Activated naive CD8-positive, alpha-beta T cell treated with anti-CD3 and anti-CD28 coated beads, Interleukin-2, amount 10 ng/mL, durations not matched to agents 7 days and 5 days (primary cell): ENCODE measurements at places on chromosomes 5 and 9. TPM values are rescaled to one million over a fixed set of nuclear protein-coding genes. Genes with fewer than 3 reads are reported as not detected.
A peak's percentile ranks its signal among the peaks of the same experiment; 100 is the strongest.

- H3K27ac ChIP-seq, result no peak overlapping the region
- no peak for DNase-seq
- H3K4me3 ChIP-seq, result no peak overlapping the region
These were observed 487.4 kb downstream of the IRX1 start for GRCh38 chr5:4082966-4083564.

GRCh38 chr9:14191512-14191911 lies 122.4 kb downstream of the NFIB start:
- H3K27ac ChIP-seq, result no peak overlapping the region
- no peaks in the 10 kb centered on the region for H3K36me3 ChIP-seq
- H3K4me1 ChIP-seq, result no peaks in the 10 kb centered on the region
- DNase-seq, result no peak
- no peaks in the 10 kb centered on the region for H3K27me3 ChIP-seq

- H3K27ac ChIP-seq, result no peak overlapping the region
- H3K4me3 ChIP-seq, result no peak overlapping the region
These were observed 574.1 kb downstream of the NR2F1-AS1 start for GRCh38 chr5:93006915-93007314.

DNA sequence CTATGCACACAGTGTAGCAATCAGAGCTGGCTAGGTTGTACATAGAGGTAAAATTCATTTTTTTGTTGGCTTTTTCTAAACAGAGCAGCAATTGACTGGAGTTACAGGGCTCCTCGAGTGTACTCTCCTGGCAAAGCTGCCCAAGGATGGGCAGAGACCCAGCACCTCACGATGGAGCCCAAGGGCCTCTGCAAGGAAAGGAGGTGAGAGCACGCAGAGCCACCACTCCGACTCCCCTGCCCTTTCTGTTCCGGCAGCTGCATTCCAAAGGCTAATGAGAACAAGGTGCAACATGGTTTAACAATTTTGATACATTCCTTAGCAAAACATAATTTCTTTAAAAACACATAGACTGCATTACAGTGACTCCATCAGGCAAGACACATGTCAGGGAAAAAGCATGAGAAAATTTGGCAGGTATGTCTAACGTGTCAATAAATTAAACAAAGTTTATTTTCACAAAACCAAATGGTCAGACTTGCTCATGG lies 47.5 kb downstream of the SAXO1 start:
- H3K4me3 ChIP-seq, result no peak overlapping the region
- H3K36me3 ChIP-seq, result no peaks in the 10 kb centered on the region
- H3K4me1 ChIP-seq, result no peaks in the 10 kb centered on the region

GRCh38 chr9:68996462-68996861 lies 17.5 kb downstream of the PRKACG start:
- peaks cover 20% of the 10 kb centered on the region for H3K4me1 ChIP-seq
- H3K27ac ChIP-seq, result peak overlapping the region; percentile 69
- H3K27me3 ChIP-seq, result peaks cover 6% of the 10 kb centered on the region
- no peaks in the 10 kb centered on the region for H3K36me3 ChIP-seq
- H3K4me3 ChIP-seq, result peak overlapping the region; percentile 50

DNA sequence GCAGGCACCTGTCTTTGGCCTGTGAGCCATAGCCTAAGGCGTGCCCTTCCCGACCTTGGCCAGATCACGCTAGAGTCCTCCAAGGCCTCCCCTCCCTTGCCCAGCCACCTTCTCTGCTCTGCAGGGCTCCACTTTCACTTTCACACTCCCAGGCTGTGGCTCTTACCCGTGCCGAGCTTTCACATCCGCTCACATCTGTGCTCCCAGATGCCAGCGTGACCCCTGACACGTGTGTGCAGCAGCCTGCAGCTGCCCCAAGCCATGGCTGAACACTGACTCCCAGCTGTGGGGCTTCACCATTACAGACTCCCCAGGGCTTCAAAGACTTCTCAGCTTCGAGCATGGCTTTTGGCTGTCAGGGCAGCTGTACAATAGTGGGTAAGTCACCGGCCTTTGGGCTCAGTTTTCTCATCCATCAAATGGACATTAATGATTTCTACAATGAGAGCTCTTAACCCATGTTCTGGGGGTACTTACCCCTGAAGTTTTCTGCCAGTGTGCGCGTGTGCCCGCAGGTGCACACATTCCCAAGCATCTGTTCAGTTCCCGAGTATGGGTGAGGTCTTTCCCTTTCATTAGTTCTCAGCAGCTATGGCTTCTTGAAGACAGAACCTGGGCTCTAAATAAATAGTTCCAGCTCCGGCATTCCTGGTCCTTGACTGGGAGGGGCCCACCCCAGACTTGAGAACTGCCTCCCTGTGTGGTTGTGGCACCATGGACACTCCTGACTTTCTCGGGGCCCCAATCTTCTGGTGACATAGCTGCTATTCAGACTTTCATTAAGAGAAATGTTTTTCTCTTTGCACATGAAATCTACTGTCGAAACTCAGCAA lies 118.6 kb downstream of the RGS3 start:
- H3K4me1 ChIP-seq, result peaks cover 80% of the 10 kb centered on the region
- H3K27me3 ChIP-seq, result no peaks in the 10 kb centered on the region
- peak overlapping the region; percentile 95 for H3K27ac ChIP-seq
- H3K36me3 ChIP-seq, result peaks cover 29% of the 10 kb centered on the region
- DNase-seq, result peak; percentile 80

DNA sequence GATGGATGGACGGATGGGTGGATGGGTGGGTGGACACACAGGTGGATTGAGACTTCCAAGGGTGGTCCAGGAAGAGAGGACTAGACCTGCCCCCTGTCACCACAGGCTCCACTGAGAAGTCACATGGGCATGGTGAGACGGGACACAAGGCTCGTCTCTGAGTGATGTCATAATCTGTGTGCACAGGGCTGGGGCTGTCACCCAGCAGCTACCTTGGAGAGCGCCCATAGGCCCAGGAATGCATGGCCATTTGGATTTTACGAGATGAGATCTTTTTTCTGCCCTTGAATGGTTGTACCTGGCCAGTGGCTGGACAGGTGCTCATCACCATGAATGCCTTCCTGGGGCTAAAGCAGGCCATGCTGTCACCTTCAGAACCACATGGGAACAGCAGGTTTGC lies 3.1 kb downstream of the OLFM1 start:
- no peak for DNase-seq
- peaks cover 4% of the 10 kb centered on the region for H3K36me3 ChIP-seq
- peaks cover 31% of the 10 kb centered on the region for H3K27me3 ChIP-seq
- H3K4me3 ChIP-seq, result no peak overlapping the region

Gene C5orf47
- not detected for total RNA-seq

Gene HSD17B4
- 80.7 TPM for total RNA-seq

Gene UNC13B
- 0.64 TPM for total RNA-seq

Gene SHOC1
- not detected for total RNA-seq
